ENCODE measurements at places on chromosomes 7 and 10.

DNA sequence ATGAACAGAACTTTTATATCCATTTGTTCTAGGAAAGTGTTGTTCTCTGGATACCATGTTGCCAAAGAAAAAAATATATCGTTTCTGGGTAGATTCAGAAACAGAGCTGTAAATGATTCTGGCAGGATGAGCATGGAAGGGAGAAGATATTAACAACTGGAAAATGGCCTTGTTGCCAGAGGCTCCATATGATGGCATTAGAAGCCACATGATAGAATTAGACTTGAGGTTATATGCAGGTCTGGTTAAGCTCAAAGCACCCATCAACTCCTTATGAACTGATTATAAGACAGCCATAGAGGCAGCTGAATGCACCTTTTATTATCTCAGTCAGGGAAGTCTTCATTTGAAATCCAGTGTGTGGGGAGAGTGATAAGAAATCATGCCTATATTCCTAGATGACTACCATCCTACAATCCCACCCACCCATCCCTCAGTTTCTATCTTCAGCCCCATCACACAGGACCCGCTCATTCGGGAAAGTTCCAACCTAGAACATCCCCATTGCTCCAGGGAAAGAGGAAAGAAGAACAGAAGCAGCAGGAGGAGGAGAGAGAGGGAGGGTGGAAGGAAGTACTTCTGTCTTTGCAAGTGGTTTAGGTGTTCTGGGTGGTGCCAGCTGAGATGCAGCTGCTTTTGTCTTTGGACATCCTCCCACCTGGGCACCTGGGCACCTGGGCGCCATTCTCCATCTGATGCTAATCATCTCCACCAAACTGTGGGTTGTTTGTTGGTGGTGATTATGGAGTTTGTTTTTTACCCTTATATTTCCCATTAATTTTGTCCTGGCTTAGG, 25.5 kb upstream of the TRIL start:
- no peak for DNase-seq

DNA sequence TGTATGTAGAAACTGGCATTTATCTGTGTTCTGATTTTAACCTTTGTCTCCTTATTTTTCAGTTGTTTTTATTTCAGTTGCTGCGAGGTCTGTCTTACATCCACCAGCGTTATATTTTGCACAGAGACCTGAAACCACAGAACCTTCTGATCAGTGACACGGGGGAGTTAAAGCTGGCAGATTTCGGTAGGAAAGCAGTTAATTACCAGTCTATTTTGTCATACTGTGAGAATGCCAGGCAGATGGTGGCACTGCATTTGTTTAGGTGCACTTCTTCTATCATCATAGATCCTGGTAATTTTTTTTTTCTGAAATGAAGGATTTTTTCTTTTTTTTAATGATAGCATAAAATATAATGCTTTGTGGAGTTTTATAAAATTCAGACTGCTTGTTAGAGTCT, 321.4 kb downstream of the CDK14 start:
- DNase-seq, result no peak

- no peak for DNase-seq
Measured at GRCh38 chr10:29865700-29866355, 193.6 kb downstream of the JCAD start.

- DNase-seq, result no peak
Measured at GRCh38 chr7:67794544-67794943, 797.9 kb downstream of the TYW1 start.

GRCh38 chr10:76202777-76203176, 771.4 kb downstream of the LRMDA start:
- DNase-seq, result no peak

DNA sequence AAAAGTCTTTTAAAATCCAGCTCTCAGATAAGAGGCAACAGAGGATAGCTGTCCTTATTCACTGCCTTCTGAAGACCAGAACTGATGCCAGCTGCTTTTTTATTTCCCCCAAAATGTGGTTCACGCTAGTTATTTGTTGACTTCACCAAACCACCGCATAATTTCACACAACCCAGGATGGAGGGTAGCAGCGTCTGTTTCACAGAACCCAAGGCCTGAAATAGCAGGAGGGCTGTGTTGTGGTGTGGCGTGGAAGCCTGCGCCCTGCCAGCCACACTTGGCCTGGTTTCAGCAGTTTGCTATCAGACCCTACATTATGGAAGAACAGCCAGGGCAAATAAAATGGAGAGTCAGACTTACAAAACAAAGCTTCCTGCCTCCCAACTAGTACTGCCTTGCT, 155.4 kb downstream of the DYNC1I1 start:
- no peak for DNase-seq

GRCh38 chr7:70693686-70694433, 438.1 kb upstream of the GALNT17 start:
- no peak for DNase-seq

DNA sequence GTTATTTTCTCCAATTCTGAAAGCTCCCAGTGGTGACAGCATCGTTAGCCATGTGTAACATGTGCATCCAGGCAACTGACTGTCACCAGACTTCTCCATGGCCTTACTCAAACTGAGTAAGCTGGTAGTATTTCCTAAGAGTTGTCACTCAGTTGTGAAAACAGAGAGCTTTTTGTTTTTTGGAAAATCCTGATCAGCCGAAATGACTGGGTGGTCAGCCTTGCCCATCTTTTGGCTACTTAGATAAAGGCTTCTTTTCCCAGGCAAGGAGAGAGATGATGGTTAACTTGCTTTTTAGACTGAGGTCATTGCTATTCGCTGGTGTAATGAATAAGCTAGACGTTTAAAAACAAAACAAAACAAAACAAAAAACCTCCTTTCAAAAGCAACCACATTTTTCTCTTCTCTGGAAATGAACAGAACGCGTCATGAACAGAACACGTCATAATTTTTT, 159.5 kb upstream of the KLF14 start:
- no peak for DNase-seq

GRCh38 chr7:97011536-97012364, 6.4 kb downstream of the DLX6 start:
- no peak for DNase-seq
